ENCODE measurements at places on chromosomes 3 and 15.
A peak's percentile ranks its signal among the peaks of the same experiment; 100 is the strongest.

DNA sequence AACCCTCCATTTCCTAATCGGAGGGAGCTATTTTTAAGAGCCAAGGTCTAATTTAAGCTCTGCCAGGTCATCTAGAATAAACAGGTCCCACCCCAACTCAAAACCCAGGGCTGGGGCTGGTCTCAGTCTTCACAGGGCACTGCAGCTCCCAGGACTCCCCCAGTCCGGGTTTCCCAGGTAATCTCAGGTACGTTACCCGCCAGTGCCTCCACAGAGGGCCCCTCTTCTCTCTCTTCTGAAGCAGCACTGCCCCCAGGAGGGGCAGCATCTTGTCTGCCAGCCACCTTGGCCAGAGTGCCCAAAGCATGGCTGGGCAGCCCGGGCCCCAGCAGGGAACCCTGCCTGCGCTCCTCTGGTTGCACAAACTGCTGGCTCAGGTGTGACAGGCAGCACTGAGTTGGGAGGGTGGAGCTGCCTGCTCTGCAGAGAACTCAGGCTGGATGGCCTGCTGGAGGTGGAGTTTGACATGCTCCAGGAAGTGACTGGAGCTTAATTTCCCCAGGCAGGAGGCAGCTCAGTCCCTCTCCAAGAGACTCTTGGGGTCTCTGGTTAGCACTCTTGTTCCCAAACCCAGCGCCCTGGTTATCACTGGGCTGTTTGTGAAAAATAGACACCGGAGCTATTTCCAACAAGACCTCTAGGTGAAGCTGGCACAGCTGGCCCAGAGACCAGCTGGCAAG is at the start of gene PLA2G4F:
TSS of gene PLA2G4F (minus strand) at position 394 of the 680 bp plus-strand sequence. CDS start at position 307, 87 bp downstream.
- DNase-seq, result peak; percentile 47

- no peak for DNase-seq
Measured at GRCh38 chr15:40591389-40591788, 2.7 kb upstream of the KNL1 start.

- no peak for DNase-seq
Measured at GRCh38 chr3:39196034-39196433, 3.6 kb upstream of the XIRP1 start.

DNA sequence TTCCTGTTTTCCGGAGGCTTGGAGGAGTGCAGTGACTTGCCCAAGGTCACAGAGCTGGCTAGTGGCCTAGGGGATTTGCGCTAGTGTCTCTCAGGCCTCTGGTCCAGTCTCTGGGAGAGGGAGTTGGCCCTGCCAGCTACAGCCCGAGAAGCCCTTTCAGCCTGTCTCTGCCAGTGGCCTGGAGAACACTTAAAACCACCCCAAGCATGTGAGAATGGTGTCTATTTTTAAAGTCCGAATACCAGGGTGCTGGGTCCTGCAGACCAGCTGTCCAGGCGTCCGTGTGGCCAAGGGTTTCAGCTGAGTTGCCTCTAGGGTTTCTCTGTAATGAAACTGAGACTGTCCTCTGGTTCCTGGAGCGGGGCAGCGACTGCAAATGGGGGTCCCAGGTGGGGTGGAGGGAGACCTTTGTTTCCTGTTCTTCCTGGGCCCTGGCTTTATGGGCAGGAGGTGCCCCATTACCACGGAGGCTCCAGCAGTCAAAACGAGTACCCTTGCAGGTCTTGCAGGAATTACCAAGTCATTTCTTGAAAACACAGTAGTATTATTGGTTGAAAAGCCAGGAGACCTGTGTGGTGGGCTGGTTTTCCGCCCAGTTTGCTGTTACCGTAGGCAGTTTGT is 2.2 kb downstream of the CAND2 start:
- DNase-seq, result no peak

DNA sequence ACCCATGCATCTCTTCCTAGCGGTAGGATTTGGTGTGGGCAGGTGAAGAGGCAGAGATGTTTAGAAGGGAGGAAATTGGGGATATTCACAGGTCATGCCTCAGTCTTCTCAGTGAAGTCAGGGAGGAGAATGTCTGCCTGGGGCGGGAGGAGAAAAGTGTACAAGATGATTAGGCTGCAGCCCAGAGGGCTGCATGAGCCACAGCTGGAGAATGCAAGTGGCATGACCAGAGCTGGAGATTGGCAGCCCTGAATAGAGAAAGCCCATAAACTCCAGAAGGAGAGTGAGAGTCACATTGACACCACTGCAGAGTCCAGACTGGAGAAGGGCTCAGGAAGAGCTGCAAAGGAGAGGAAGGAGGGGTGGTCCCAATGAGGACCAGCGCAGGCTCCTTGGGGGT is 22.6 kb downstream of the PDHB start:
- no peak for DNase-seq

DNA sequence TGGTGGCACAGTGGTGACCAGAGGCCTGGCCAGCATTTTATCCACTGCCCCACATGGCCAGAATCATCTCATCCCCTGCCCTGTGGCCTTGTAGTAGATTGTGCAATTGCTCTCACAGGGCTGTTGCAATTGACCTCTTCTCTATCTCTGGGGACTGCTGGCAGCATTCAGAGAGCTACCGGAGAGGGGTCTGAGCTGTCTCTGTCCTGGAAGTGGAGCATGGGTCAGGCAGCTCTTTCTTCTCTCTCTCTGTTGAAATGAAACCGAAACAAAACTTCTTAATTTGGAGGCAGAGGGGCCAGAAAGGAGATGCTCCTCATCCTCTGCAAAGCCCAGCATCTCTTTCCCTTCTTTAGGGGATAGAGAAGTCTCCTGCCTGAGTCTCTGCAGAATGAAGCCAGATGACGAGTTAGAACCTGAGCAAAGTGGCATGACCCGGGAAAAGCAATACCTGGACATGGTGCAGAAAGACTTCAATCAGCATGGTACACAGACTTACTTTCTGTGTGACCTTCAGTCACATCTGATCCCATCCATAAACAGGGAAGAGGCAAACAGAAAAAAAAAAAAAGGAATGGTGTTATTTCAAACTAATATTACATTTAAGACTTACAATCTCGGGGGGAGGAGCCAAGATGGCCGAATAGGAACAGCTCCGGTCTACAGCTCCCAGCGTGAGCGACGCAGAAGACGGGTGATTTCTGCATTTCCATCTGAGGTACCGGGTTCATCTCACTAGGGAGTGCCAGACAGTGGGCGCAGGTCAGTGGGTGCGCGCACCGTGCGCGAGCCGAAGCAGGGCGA is 144.5 kb upstream of the BCL6 start:
- DNase-seq, result no peak

- DNase-seq, result peak; percentile 10
Measured at GRCh38 chr3:138195481-138195880, 8.4 kb downstream of the ARMC8 start.

DNA sequence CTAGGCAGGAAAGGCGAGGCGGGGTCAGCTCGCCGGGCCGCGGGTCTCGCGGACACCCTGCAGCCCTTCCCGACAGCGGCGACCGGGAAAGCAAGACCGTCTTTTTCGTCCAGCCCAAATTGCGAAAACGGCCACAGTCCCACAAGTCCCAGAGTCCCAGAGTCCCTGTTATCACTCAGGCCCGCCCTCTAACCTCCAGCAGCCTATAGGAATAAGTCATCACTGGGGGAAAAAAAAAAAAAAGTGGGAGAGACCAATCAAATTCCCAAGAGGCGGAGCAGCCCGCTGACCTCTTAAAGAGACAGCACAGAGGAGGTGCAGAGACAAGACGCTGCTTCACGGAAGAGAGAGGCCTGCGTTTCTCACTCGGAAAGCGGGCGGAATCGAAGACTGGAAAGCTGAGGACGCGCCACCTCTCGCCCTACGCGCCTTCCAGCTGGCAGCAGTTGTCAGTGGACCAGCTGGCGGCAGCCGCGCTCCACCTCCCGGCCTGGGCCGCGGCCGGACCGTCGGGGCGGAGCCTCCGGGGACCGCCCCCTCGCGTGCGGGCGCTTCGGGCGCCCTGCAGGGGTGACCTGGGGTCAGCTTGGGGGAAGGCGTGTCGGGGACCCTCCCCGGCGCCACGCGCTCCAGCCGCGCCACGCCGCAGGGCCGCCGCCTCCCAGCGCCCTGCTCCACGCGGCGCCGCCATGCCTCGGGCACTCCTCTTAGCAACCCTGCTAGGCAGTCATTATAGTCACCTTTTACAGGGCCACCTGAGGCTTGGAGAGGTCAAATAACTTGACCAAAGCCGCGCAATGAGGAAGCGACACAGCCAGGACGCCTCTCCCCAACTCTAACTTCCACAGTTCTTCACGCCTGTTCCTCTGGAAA is at the start of gene TPRA1:
TSS of gene TPRA1 (minus strand) at position 141 of the 873 bp plus-strand sequence. CDS start 10,587 bp downstream, outside the sequence.
- peak; percentile 100 for DNase-seq

GRCh38 chr3:43923104-43923882 is 232.6 kb downstream of the ABHD5 start:
- no peak for DNase-seq

DNA sequence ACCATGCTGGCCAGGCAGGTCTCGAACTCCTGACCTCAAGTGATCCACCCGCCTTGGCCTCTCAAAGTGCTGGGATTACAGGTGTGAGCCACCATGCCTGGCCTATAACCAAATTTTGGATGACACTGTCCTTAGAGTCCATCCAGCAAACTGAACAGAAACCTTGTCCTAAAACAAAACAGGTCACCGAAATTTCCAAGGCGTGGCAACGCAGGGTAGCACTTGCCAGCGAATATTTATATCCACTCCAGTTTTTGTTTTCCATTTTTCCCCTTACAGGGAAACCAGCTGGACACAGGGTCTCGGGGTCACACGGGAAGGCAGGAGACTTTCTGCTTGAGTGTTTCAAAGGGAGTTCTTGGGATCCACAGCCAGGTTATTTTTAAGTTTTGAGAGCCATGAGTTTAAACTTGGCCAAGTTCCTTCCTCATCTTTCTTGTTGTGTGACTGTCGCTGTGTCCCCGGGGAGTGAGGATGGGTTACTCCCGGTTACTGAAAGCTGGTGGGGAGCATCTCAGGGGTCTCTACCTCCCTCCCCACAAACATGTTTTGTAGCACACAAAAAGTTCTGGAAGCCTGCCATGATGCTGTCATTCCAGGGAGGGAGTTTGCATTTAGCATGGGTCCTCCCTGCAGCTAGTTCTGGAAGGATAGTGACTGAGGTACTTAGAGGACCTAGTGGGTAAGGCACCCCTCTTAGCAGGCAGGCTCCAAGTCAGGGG is 12.6 kb downstream of the LIMD1 start:
- no peak for DNase-seq
